ENCODE measurements at places on chromosomes 16 and 17. TPM values are rescaled to one million over a fixed set of nuclear protein-coding genes. Genes with fewer than 3 reads are reported as not detected.

DNA sequence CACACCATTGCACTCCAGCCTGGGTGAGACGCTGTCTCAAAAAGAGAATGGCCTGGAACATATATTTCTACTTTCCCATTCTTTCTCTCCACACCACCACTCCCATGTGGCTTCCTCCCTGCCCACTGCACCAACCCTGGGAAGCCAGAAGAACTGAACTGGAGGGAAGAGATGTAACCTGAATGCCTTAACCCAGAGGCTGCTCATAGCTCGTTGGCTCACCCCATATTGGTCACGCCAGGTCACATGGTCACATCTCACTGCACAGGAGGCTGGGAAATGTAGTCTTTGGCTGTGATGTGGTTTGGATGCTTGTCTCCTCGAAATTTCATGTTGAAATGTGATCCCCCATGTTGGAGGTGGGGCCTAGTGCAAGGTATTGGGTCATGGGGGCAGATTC lies 5.9 kb upstream of the DNAH17 start:
- no peak for DNase-seq

DNA sequence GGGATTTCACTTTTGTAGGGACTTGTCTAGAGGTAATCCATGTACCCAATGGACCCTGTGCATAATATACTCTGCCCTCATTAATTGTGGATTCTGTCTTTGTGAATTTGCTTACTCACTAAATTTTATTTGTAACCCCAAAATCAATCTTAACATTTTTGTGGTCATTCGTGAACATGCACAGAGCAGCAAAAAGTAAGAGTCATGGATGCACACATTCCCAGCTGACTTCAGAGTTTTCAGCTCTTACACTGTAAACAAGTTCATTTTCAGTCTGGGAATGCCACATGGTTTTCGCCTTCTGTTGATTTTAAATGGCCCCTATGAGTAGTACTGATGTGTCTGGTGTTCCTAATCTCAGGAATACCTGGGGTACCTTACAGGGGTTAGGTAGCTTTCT lies 24.3 kb downstream of the TAC4 start:
- no peak for DNase-seq

DNA sequence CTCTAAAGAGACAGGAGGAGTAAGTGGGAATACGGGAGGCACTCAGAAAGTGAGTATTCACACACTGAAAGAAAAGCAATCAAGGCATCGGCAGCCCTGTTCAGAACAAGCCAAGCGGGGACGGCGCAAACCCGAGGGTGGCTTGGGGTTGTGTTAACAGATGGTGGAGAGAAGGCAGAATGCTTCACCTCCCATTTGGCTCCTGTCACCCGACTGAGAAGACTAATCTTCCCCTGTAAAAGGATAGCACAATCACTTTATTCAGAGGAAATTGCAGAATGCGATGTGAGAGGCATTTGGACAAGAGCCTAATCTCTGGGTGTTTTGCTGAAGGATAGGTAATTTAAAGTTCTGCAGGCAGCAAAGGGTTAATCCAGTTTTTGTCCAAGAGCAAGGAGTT lies 119.3 kb upstream of the WSCD1 start:
- DNase-seq = no peak

The NPIPA2 gene
- 0.60 TPM for total RNA-seq

DNA sequence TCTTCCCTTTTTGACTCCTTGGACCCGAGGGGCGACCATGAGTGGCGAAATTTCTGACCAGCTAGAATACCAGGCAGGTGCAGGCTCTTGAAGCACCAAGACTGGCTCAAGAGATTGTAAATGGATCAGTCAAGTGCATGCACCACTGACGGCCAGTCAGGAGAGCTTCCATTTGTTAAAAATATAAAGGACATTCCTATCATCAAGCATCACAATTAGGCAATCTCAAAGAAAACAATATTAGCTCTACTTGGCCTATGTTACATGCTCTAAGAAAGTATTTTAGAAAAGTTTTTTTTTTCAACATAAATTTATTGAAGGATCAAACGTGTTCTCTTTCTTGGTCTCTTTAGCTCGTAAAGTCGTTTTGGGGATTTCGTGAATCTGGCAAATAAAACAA lies 1.5 kb upstream of the PRKCA start:
- DNase-seq = no peak

- DNase-seq = no peak
These were observed 3.9 kb upstream of the C17orf99 start for GRCh38 chr17:78142119-78142861.

DNA sequence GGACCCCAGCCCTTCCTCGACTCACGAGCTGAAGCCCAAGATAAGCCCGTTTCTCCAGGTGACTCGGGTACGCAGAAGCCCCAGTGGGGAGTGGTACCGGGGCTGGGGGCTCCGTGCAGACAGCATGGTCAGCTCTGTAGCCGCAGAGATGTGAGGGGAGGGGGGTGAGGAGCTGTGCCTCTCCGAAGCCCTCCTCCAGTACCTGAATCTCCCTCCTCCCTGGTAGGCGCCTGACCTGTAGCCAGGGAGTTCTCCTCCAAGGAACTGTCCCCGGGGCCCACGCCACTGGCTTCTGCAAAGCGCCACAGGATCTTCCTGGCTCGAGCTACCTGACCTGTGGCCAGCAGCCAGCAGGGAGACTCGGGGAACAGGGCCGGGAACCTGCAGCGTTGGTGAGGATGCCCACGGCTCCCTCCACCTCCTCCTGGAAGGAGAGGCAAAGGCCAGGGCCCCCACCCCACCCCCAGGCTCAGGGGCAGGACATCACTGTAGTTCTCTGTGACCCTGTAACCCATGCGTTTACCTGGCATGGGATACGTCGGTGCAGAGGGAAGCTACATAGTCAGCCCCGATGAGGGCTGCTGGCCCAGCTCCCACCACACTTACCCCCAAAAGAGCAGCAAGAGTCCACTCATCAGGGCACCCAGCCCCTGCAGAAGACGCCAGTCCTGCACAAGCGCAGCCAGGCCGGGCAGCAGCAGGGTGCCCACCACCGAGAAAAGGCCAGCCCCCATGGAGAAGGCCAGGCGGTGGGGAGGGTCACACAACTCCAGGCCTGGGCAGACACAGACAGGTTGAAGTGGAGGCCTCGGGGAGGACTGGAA lies 1.7 kb downstream of the SLC22A31 start:
- DNase-seq = no peak

GRCh38 chr16:3576211-3576610 lies 992 bp downstream of the NLRC3 start:
- no peak for DNase-seq

- no peak for DNase-seq
These were observed 23.8 kb downstream of the ADCY7 start for GRCh38 chr16:50289950-50290764.

The ABCC12 gene
- total RNA-seq = 0.15 TPM
